Stimulated activated CD8-positive, alpha-beta memory T cell treated with anti-CD3 and anti-CD28 coated beads, Interleukin-15, amount 100 ng/mL, for 48 hours (primary cell): ENCODE measurements at places on chromosomes 11 and 22.
A peak's percentile ranks its signal among the peaks of the same experiment; 100 is the strongest.

DNA sequence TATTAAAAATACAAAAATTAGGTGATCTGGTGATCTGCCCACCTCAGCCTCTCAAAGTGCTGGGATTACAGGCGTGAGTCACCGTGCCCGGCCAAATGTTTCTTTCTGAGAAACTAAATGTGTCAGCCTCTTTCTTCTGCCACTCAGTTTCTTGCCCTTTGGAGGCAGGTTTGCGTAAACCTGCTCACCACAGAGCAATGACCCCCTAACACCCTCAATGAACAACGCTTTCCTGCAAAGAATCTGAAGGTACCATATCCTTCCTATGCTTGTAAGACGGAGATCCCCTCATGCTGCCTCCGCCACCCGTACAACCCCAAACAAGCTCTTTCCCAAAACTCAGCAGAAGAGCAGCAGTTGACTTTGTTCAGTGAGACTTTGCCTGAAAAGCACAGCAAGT, 38.7 kb upstream of the TTLL12 start:
- no peak for DNase-seq

DNA sequence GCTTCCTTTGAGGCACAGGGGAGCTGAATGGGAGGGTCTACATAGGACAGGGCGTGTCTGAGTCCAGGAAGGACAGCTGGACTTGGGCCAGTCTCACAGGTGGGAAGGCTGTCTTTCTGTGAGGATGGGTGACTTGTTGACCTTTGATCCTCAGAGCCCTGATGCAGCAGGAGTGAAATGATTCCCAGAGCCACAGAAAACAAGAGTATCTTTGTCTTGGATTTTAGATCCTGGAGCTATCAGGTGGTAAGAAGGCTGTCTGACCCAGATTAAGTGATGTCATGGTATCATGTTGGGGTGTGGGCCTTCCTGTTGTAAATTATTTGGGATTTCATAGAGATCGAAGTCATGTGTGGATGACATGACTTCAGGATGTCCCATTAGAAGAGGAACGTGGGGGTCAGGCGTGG, 15.0 kb downstream of the PTPRJ start:
- no peak for DNase-seq

DNA sequence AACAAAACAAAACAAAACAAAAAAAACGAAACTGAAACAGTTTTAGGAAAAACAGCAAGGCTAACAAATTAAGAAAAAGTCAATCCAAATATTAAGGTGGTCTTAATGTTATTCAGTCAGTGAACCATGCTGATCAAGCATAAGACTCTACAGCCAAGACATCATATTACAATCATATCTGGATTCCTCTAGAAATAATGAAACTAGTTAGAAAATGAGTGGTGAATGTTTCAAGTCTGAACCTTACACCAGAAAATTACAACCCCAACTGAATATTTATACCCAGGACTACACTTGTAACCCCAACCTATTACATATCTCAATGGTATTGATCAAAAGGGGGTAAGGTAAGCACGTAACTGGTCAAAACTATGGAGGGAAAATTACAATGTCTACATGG, 48.8 kb downstream of the ACAT1 start:
- DNase-seq = no peak

- DNase-seq = no peak
These were observed 1060.8 kb downstream of the OPCML start for GRCh38 chr11:132471466-132471865.

DNA sequence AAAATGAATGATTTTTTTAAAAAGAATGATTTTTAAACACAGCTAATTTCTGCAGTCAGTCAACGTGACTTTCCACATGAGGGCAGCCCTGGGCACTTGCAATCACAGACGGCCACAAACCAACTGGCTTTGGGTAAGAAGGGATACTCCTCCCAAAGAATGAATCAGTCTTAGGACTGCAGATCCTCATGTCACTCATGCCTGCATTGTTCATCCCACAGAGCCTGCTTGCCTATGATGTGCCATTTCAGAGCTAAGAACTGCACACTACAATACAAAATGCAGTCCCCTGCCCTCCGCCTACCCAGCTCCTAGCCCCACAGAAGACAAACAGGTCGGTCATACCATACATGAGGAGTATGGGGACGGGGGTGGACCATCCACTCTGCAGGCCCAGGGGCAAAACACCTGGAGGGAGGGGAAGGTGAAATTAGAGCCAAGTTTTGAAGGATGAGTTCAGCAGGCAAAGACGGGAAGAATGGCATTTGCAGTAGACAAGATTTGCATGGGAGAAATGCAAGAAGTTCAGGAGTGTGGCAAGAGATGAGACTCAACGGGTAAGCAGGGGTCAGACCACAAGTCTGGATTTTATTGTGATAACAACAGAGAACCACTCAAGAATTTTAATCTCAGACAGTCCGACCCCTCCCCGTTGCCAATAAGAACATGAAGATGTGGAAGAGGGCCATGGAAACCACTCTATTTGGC, 24.7 kb downstream of the PACSIN2 start:
- DNase-seq = no peak

DNA sequence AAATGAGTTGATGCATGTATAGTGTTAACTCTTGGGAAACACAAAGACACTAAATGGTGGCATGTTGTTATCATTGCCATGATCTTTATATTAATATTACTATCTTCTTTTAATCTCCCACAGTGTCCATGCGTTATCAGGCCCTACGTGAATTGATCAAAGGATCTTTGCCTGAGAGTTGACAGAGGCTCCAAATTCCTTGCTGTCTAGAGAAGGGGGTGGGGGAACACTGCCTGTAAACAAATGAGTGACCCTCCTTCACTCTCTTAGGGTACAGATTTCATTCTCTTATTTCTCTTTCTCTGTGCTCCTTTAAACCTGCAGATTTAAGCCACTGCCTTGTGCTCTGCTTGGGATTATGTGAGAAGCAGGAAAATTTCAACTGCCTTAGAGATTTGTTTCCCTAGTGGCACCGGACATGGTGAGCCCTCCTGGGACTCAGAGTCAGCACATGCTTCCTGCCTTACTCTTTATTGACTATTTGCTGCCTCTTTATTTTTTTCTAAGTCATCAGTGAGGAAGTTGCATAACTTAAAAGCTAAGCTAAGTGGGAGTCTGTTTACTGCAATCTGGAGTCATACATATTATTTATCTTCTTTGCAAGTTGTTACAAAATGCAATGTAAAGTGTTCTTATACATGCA, 122.9 kb downstream of the MAML2 start:
- DNase-seq = no peak

- no peak for DNase-seq
These were observed 69.9 kb downstream of the MPPED1 start for GRCh38 chr22:43481568-43482317.

- no peak for DNase-seq
These were observed 766 bp downstream of the APOL2 start for GRCh38 chr22:36238373-36239149.

DNA sequence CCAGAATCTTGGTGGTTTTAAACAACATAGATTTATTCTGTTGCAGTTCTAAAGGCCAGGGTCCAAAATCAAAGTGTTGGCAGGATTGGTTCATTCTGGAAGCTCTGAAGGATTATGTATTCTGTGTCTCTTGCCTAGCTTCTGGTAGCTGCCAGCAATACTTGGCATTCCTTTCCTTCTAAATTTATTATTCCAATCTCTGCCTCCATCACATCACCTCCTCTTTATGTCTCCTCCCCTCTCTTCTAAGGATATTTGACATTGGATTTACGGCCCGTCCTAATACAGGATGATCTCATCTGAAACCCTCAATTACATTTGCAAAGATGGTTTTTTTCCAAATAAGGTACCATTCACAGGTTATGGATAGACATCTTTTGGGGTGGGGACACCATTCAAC, 186.5 kb downstream of the SBF2 start:
- no peak for DNase-seq

DNA sequence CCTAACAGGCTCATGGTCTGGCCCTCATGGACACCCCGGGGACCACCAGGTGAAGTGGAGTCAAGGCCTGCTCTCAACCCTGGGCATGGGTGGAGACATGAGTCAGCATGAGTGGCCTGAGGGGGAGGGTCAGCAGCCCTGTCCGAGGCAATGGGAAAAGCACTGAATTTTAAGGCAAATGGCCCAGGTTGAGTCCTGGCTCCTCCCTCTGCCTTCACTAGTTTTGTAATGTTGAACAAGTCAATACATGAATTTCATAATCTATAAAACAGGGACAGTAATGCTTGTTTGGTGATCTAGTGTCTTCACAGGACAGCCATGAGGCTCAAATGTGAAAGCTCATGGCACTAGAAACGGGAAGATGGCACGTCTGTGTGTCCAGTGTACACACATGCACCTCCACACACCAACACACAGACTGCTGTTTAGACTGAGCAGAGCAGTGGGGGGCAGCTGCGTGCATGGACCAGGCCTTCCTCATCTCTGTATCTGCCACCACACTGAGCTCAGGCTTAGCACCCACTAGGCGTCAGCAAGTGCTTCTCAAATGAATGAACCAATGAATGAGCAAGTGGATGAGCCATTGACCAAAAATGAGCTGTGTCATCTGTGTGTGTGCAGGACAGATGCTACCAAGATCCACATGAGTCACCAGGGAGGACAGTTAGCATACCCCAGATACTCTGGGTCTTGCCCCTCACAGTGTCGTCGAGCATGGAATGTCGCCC, 63.4 kb downstream of the NRXN2 start:
- DNase-seq = no peak

- DNase-seq = peak; percentile 32
These were observed 67.8 kb downstream of the TCF20 start for GRCh38 chr22:42202669-42203068.

GRCh38 chr11:17353821-17354600, 2.4 kb downstream of the NCR3LG1 start:
- no peak for DNase-seq

DNA sequence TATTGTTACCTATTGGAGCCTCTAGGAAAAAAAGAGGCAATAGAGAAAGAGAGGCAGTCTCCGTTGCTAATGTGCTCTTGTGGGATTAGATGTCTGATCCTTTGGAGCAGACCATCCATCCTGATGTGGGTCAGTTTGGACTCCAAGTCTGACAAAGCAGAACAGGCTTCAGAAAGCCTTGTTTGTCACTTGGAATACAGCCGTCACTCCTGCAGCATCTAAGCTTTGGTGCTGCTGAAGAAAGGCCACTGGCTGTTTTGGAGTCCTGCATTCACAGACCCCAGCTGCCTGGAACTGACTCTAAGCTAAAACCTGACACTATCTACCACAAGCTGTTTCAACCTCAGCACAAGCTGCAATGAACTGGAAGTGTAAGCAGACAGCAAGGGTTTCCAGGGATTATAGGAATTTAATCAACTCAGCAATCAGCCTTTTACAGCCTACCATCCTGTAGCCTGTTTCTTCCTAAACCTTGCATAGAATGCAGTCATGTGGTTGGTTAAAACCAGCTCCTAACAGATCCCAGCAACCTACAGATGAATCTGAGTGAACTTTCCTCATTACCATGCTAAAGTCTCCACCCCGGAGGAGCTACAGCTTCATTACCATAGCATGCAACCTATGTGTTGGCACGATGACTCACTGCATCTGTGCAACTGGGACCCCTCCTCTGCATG, 3.7 kb upstream of the PLAAT4 start:
- DNase-seq = no peak

DNA sequence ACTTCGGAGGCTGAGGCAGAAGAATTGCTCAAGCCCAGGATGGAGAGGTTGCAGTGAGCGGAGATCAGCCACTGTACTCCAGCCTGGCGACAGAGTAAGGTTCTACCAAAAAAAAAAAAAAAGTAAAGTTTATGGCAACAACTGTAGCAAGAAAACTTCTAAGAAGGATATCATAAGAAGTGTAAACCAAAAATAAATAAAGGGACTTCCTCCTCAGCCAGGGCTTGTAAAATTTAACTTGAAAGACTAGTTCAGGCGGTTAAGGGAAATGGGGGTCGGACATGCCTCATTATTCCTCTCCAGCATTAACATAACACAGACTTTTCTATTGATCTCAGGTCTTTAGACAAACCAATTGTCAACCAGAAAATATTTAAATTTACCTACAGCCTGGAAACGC, 2.5 kb upstream of the OR5M11 start:
- no peak for DNase-seq

DNA sequence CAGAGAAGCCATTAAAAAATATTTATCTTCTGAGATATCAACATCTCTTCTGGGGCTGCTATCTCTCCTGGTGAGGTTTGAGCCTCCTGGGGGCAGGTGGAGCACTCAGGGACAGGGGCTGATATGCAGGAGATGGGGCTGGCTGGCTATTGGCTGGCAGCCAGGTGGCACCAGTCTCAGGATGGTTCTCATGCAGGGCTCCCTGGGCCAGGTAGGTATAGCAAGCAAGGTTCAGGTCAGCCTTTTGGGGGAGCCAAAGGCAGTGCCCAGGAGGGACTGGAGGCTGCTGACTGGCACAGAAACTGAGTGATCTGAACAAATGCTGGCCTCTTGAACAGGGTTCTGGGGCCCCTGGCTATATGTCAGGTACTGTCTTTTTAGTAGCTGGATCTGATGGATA, 29.7 kb upstream of the EMSY start:
- DNase-seq = no peak

GRCh38 chr11:90113541-90113940, 20.9 kb upstream of the NAALAD2 start:
- DNase-seq = no peak

- no peak for DNase-seq
These were observed 31.8 kb upstream of the GPR83 start for GRCh38 chr11:94433049-94433448.

DNA sequence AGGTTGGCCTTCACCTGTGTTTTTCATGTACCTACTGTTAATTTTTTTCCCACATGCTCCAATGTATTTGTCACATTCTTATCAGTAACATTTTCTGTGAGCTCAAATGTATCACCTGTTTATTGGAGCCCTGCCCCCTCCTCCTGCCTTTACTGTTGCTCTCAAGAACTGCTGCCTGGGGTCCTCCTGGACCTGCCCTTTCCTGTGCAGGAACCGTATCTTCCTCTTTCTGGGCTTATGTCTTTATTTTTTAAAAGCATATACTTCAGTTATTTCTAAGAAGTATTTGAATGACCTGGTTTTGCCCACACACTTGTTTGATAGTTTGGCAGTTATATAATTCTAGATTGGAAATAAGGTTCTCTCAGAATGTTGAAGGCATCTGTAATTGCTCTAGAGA, 5.9 kb downstream of the FAM118B start:
- DNase-seq = no peak

DNA sequence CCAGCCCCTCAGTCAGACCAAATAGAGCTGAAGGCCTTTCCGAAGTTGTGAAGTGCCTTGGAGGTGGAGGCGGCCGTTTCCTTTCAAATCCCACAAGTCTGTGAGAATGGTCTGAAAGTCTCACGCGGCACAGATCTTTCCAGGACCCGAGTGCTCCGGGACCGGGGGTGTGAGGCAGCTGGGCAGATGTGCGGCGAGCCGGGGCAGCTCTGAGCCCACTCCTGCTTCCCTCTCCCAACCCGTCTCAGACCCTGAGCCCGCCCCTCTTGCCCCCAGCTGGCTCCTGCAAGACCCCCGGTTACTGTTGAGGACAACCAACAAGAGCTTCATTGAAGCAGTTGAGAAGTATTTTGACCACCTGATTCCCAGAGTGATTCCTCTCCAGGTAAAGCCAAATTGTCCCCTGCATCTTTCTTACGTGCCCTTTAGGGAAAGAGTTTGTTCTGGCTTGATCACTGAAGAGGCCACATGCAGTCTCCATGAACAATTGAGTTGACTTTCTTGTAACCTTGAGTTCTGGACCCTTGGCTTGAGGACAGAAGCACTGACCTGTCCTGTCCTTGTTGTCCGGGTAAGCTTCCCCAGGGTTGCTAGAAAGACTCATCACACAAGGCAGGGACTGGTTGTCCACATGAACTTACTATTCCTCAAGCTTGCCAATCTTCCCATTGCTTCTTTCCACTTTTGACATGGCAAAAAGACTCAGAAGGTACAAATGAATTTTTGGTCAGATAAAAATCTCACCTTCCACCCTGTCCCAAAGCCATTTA, 7.5 kb downstream of the GLB1L3 start:
- DNase-seq = no peak
